ENCODE measurements at places on chromosomes 3 and 15.
A peak's percentile ranks its signal among the peaks of the same experiment; 100 is the strongest.

DNA sequence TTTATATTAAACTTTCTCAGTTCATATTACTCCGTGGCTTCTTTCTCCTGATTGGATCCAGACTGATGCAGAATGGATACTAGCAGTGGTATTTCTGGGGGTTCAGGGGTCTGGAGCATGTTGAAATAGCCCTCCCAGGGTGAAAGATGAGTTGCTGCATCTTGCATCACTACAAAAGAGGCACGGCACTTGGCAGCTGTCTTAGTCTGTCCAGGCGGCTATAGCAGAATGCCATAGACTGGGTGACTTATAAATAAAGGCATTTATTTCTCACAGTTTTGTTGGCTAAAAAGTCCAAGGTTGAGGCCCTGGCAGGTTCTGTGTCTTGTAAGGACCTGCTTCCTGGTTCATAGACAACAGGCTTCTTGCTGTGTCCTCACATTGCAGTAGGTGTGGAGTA lies 660 bp upstream of the BCL2L10 start:
- H3K4me1 ChIP-seq, result no peaks in the 10 kb centered on the region
- H3K4me3 ChIP-seq, result peak overlapping the region; percentile 45
- ATAC-seq, result no peak
- peaks cover 16% of the 10 kb centered on the region for H3K27me3 ChIP-seq
- H3K36me3 ChIP-seq, result no peaks in the 10 kb centered on the region

DNA sequence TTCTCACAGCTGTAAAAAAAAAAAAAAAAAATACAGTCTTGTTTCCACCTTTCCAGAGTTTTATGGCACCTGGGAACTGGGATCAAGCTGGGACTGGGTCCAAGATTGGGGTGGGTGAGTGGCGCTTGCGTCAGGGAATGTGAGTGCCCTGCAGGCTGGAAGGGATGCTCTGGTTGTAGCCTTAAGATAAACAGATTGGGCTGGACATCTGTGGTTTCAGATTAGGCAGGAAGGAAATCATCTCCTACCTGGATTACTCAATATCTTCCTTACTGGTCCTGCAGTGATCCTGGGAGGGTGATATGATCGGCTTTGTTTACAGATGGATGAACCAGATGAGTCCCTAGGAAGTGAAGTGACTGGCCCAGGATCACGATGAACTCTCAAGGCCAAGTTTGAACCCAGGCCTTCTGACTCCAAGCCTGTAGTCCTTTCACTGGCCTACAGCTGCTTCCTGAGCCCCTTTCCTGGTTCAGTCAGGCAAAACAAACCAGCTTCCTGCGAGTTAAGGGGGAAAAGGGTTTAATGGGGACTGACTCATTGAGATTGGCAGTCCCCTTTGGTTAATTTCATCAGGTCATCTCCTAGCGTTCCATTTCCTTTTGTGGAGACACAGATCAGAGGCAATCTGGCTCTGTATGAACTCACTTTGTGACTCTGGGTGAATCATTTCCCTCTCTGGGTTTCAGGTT lies 179.8 kb downstream of the THSD4 start:
- no peak overlapping the region for H3K4me3 ChIP-seq
- H3K36me3 ChIP-seq, result no peaks in the 10 kb centered on the region
- H3K4me1 ChIP-seq, result peaks cover 17% of the 10 kb centered on the region

DNA sequence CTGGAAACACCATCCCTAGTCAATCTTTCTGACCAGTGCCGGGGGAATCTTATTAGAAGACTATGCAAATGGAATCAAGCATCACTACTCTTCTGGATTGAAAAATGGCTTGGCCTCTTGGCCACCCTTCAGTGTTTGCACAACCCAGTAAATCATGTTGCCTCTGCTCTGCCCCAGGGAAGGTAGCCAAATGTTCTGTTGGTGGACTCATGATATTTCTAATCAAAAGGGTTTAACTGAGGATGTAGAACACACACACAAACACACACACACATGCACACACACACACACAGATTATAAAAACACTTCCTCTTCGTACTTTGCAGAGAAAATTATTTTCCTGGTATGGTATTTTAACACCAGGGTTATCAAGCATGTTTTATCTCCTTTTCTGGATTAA lies 7.9 kb downstream of the RBP2 start:
- no peaks in the 10 kb centered on the region for H3K4me1 ChIP-seq
- no peak overlapping the region for H3K4me3 ChIP-seq
- no peaks in the 10 kb centered on the region for H3K36me3 ChIP-seq
- no peaks in the 10 kb centered on the region for H3K27me3 ChIP-seq
- ATAC-seq, result no peak

DNA sequence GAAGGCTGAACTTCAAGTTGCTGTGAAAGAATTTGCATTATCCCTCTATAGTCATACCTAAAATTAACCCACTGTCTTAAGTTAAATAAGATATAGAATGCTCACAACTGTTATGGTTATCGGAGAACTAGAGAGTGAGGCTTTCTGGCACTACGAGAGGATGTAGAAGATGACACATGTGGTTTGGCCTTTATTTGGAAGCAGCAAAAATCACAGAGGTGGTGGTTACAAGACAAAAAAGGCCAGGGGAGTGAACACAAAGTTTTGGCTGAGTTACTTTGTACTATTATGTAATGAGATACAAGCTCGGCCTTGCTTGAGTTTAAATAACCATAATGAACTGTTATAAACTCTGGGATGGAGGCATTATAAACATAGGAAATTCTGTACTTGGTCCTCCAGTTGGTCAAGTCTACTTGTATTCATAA lies 78.3 kb upstream of the ICE2 start:
- H3K36me3 ChIP-seq, result peaks cover 88% of the 10 kb centered on the region
- H3K4me1 ChIP-seq, result peaks cover 68% of the 10 kb centered on the region
- no peaks in the 10 kb centered on the region for H3K27me3 ChIP-seq
- peak overlapping the region; percentile 82 for H3K4me3 ChIP-seq
- H3K27ac ChIP-seq, result peak overlapping the region; percentile 97

DNA sequence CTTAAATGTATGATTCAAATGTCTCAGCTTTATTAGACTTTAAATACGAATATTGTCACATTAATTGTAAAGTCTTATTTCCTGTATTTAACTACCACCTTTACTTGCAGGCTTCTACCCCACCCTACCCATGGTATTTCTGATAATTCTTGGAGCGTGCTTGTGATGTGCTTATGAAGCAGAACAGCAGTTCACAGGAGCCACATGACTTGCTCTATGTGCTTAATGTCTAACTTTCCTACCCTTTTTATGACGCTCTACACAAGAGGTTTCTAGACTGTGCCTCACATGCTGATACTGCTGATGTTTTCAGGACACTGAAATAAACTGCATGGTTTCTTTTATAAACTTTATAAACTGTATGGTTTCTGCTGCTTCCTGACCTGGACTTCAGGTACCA lies 553.5 kb upstream of the CCDC54 start:
- H3K27me3 ChIP-seq, result no peaks in the 10 kb centered on the region
- no peaks in the 10 kb centered on the region for H3K36me3 ChIP-seq
- H3K4me1 ChIP-seq, result no peaks in the 10 kb centered on the region
- no peak overlapping the region for H3K27ac ChIP-seq
- ATAC-seq, result no peak

Measured in activated T-helper 17 cell treated with anti-CD3 and anti-CD28 coated beads, Interleukin-2, amount 50 U/mL, for 72 hours (primary cell).